Stimulated activated CD4-positive, alpha-beta T cell treated with anti-CD3 and anti-CD28 coated beads, Interleukin-1b, Interleukin-23, amount 100 ng/mL, for 24 hours (primary cell): ENCODE measurements at places on chromosomes 7 and 10.

GRCh38 chr10:113566888-113567287 is 14.0 kb downstream of the HABP2 start:
- no peak for DNase-seq

DNA sequence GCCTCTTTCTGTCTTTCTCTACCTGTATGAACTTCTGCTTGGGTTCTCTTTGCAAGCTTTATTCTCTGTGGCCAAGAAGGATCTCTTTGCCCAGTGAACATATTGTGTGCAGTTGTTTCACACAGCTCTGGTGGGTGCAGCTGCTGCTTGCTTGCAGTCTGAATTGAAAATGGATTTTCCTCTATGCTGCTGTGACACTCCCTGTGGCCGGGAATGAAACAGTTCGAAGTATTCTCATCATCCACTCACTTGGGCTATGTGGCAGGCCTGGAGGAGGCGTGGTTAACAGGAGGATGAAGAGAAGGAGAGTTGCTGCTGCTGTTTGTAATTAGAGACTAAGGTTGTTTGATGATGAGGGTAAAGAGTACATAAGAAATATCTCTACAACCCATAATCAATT is 28.4 kb upstream of the ITGA8 start:
- DNase-seq = no peak

DNA sequence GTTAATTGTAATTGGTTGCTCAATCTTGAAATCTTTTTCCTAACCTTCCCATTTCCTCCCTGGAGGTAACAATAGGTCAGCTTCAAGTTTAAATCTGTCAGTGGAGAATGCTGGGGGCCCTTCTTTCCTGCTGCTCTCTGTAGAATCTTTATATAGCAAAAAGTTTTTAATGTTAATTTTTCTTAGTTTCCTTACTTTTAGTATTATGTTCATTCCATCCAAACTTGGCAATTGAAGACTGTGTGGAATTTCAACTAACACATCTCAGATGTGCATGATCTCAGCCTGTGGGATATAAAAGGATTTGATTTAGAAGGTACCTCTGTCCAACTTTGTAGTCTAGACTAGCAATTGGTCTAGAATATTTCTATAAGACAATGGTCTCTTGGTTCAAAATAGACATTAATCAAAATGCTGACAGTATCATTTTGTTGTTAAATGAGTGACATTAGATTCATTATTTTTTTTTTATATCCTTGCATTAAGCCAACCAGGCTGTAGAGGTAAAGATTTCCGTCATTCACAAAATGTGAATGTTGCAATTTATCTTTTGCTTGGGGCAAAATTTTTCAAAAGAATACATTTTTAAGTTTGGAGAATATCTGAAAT is 100.4 kb upstream of the SEMA3A start:
- no peak for DNase-seq

DNA sequence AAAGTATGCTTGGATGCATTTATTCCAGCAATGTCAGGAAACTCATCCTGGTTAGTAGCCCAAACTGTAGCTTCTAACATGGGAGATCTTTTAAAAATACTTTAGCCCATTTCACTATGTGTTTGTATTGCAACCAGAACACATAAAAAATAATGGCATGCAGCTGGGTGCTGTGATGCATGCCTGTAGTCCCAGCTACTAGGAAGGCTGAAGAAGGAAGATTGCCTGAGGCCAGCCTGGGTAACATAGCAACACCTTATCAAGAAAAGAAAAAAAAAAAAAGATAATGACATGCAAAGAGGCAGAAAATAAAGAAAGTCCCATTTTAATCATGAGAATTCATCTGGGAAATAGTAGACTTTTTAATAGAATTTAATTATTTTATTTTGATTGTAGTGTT is 517.0 kb upstream of the TEX47 start:
- DNase-seq = no peak

DNA sequence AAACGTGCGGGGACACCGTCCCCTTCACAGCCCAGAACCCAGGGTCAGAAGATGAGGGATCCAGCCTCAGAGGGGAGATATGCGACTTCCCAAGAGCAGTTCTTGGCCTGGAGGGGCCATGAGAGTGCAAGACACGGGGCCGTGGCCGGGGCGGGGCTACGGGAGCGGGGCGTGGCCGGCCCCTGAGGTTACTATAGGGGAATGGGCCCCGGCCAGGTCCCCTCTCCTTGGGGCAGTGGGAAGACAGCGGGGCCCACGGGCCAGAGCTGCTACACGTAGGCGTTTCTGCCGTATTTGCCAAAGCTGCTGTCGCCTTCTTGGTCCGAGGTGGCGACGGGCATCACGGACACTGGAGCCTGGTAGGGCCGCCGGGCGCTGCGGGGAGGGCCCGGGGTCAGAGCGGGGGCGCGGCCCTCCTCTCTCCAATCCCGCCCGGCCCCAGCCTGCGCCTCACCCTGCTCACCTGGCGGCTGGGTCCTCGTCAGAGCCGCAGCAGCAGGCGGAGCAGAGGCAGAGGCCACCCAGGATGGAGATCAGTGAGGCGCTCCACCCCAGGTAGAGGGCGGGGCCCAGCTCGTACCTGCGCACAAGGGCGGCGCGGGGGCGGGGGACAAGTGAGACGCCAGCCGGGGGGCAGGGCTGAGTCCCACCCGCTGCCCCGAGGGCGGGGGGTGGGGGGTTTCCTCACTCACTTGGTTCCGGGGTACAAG is 5.3 kb downstream of the CLDN15 start:
- DNase-seq = no peak

GRCh38 chr7:36712015-36712414 is 12.3 kb downstream of the AOAH start:
- no peak for DNase-seq

- DNase-seq = no peak
Measured at GRCh38 chr10:8306685-8307364, 252.3 kb downstream of the GATA3 start.

DNA sequence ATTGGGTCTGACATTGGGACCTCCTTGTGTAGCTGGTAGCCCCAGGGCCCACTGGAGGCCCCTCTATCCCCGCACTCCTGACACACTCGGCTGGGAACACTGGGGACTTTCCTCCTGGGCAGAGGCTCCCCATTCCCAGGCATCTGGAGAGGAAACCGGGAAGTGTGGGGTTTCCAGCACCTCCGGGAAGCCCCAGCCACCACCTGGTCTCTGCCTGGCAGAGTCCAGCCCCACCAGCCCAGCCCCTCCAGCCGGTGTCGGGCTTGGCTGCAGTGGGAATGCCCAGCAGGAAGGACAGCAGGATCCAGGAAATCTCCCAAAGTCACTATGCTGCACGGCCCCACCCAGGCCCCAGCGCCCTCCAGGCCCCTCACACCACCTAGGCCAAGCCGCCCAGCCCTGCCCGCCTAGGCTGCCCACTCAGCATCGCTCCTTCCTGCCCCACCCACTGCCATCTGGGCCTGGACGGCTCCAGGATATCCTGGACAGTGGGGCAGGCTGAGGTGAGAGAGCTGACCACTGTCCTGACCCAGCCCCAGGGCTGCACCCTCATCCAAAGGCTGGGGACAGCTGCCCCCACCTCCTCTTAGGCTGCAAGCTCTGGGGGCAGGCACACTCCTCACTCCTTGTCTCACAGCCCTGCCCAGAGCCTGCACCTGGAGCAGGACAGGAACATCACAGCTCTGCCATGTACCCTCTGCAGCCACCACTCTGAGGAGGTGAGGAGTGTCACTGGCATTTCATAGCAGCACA is 11.8 kb downstream of the RASGEF1A start:
- no peak for DNase-seq

DNA sequence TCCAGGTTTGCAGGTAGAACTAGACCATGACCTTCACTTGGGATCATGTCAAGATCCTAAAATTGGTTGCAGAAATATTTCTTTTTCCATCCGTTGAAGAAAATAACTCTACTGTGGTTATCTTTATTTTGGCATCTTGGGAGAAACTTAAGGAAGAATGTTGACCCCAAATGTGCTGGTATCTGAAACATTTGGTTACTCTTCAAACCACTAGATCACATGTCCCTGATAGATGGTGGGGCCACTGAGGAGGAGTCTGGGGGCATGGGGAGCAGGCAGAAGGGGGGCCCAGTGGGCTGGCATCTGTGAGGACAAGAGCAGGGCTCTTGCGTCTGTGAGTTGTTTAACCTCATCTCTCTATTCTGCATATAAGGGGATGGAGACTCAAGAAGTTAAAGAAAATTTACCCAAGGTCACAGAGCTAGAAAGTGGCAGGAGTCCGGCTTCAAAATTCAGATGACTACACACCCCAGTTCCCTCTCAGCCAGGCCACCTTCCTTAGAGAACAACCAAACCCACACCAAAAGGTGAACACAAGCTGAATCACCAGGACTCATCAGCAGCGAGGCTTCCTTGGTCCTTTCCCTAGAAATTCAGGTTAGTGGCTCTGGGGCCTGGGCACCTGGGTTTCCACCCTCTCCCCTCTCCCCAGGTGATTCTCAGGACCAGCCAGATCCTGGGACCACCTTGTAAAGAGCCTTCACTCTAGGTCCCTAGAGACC is 40.6 kb upstream of the SRGN start:
- DNase-seq = no peak

DNA sequence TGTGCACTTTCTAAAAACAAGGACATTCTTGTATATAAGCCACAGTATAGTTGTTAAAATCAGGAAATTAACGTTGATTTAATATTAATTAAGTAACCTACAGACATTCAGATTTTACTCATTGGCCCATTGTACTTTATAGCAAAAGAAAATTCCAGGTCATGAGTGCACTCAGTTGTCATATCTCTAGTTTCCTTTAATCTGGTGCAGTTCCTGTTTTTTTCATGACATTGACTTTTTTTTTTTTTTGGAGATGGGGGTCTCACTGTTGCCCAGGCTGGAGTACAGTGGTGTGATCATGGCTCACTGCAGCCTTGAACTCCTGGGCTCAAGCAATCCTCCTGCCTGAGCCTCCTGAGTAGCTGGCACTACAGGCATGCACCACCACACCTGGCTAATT is 24.1 kb downstream of the R3HCC1L start:
- no peak for DNase-seq

DNA sequence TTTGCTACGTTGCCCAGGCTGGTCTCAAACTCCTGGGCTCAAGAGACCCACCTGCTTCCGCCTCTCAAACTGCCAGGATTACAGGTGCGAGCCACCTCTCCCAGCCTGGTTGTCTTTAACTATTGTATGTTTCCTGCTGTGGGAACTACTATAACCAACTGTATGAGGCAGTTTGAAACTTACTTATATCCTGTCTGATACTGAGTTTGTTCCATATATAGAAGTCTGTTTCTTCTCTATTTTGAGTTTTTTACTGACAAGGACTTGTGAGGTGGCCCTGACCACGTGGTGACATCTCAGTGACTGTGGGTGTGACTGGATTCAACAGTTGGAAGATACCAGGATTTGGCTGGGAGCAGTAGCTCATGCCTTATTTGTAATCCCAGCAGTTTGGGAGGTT is 14.2 kb downstream of the FBH1 start:
- no peak for DNase-seq

GRCh38 chr10:44863344-44864047 is 47.6 kb upstream of the TMEM72 start:
- DNase-seq = no peak
